ENCODE measurements at places on chromosomes 3 and 15.

DNA sequence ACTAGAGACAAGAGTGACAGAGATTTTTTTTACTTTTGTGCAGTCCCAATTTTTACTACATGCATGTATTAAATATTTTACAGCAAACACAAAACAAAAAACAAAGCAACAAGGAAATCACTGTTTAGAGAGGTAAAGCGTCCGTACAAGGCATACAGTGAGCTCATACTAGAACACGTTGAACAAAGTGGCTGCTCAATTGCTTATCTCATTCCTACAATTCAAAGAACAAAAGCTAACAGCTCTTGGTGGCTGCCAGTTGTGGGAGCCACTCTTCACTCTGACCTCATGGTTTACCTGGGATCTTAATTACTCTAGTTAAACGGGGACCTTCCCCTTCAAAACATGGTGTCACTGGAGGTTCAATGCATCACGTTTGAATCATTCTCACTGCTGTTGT lies 7.6 kb upstream of the ARHGEF26 start:
- no peak for DNase-seq

GRCh38 chr15:60077581-60078359 lies 73.7 kb downstream of the FOXB1 start:
- DNase-seq, result no peak

DNA sequence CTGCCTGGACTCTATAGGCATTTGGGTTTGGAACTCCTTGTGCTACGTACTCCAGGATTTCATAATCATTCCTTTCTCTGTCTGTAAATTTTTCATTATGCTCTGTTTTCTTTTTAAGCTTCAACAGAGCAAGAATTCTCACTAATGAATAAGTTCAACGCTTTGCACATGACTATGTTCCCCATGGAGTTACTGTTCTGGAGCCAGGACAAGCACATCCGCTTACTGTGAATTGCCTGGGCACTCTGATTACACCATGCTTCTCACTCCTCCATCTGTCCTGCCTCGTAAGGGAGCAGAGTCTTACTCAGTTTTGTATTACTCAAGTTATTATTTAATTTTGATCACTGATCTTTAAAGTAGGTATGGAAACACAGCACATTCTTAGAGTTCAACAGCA lies 472.7 kb downstream of the RAP2B start:
- DNase-seq, result no peak

DNA sequence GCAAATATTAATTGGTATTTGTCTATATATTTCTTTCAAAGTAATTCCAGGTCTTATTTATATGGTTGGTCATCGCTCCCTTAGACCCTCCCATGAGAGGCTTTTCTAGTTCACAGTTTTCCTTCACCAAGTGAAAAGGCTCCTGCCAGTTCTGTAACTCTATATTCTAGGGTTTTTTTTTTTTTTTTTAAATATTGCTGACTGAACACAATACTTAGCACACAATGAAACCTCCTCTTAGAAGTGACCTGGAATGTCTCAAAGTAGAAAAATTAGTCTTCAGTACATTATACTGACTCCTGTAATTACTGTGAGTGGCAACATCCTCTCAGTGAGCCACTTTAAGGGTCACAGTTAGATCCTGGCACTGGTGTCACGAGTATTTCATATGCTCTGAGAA lies 48.6 kb upstream of the CDAN1 start:
- DNase-seq, result no peak

GRCh38 chr3:158727206-158728060 lies 4.8 kb downstream of the RARRES1 start:
- DNase-seq, result no peak

DNA sequence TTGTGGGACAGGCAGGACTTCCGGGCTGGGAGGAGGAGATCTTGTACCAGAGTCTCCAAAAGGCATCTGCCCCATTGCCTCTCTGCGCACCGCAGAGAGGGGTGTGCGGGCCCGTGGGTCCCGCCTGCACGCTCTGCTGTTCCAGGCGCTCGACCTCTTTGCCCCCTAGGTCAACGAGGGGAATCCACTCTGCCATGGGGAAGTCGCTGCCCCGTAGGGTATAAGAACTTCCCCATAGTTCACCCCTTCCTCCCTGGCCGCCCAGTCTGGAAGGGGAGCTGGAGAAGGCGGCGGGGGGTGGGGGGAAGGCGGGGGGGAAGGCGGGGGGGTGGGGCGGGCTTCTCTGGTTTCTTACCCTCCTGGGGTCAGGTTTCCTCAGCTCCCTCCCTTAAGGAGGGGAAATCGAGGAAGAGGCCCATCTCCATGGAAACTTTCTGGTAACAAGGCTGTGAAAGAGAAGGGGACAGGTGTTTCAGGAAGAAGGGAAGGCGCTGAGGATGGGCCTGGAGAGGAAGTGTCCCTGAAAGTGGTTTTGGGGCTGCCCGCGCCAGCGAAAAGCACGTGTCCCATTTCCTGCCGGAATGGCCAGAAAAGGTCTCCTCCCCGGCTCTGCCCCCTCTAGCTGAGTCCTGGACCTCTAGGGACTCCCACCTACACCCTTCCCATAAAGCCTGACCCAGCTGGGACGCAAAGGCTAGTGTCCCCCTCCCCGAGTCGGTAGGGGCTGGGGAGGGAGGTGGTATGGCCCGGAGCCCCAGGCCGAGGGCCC lies 27.5 kb downstream of the NR1I2 start:
- DNase-seq, result no peak

DNA sequence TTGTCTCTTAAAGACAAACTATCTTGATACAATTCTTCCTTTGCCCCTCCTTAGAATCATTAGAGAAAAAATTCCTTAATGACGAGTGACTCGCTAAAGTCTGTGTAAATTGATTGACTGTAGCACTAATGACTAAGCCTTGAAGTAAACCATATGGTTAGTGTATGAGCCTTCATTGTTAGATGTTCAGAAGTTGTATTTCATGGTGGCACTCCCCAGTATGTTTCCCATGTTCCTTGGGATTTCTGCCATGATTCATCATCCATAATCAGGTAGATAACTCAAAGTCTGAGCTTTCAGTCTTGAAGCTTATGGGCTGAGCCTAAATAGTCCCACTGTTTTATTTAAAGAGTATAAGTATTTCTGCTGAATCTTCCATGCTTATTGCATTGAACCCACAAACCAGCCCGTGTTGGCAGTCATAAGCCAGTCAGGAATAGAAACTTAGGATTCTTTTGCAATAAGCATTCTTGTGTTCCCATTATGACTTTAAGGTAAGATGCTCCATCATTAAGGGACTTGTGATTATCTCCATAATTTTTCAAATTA lies 371.2 kb upstream of the RARB start:
- DNase-seq, result no peak

DNA sequence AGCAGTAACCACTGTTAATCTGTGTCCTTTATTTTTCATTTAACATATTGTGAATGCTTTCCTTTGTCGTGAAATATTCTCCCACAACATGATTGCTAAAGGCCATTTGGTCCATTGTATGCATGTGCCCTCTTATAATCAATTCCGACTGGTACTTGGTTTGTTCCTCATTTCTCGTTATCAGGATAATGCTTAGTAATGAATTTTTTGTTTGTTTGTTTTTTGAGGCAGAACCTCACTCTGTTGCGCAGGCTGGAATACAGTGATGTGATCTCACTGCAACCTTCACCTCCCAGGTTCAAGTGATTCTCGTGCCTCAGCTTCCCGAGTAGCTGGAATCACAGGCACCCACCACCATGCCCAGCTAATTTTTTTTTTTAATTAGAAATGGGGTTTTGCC lies 22.0 kb downstream of the SPATA12 start:
- DNase-seq, result no peak

GRCh38 chr3:83807511-83807910 lies 1151.3 kb upstream of the CADM2 start:
- no peak for DNase-seq

DNA sequence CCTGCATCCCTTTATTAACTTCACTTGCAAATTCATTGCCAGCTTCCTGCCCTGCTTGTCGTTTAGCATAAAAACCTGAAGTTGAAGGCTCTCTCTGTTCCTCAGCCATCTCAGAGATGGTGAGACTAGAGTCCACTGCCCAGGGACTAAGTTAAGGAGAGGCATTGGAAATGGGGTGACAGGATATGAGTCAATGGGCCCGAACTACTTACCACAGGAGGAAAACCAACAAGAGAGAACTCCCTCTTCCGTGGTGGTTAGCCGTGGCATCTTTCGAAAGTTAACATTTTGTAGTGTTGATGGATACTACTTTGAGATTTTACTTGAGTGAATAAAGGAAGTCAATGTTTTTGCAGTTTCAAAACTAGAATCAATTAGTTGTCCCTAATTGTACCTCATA lies 65.3 kb downstream of the LRTM1 start:
- DNase-seq, result no peak

DNA sequence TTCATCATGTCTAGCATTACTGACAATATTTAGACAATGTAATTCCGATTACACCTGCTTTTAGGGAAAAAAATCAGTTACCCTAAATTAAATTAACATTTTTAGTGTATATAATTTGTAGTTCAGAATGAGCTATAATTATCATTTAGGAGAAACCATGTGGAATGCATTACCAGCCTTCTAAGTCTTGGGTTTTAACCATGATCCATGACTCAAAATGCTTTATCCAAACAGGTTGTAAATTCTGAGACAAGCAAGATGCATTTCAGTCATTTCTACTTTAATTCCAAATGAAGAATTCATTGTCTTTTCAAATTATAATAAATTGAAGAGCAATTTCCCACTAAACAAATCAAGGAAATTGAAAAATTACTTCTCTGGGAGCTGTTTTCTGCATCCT lies 243.7 kb upstream of the LRIG1 start:
- DNase-seq, result no peak

DNA sequence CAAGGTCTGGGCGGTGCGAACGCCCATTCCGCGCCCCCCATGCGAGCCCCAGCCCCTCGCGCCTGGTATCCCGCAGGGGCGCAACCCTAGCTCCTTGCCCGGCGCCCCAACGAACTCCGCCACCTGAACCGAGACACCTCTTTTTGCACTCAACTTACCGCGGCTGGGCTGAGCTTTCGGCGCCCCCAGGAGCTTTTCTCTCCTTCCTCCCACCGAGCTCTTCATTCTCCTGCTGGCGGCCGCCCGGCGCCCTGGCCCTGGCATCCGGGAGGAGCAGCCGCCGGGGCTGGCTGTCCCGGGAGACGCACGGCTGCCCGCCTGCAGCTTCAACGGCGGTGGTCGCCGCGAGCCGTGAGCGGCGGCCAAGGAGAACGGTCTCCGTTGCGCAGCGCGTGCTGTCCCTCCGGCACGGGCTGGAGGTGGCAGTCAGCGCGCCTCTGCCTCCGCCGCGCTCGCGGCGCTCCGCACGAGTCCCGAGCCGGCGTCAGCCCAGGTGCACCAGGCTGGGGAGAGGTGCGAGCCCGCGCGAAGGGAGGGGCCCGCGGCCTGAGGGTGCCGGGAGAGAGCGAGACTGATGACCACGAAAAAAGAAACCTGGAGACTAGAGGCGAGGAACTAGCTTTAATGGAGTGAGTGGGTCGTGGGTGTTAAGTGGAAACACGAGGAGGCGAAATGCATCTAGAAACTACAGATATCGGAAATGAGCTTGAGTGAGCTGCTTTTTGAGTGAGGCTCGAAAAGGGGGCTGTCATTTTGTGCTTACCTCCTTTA lies 621.5 kb upstream of the ZNF385D start:
- DNase-seq, result no peak
